Cerebellar cortex (tissue), 1 donor: ENCODE measurements at places on chromosomes 6 and 20.
A peak's percentile ranks its signal among the peaks of the same experiment; 100 is the strongest.

- DNase-seq, result no peak
Measured at GRCh38 chr20:11556410-11556809, 361.3 kb upstream of the BTBD3 start.

DNA sequence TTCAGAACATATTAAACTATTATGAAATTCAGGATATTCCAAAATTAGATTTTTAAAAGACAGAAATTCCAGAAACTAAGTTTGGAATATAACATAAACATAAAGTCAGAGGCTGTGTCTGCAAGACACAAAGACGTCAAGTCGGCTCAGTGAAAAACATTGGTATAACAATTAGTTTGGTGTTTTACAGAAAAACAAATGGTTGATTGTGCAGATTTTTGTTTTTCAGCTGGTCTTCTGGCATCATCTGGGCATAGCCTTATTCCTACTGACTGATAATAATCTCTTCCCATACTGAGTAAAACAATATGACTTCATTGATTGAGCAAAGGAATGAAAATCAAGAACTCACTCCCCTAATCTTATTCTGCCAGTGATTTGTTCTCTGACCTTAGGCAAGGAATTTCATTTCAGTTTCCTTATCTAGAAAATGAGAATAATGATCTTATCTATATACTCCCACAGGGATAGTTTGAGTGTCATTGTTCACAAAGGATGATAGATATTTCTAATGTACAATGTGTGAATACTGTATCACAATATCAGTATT lies 84.3 kb downstream of the FRK start:
- DNase-seq, result no peak

- peak; percentile 37 for DNase-seq
Measured at GRCh38 chr6:79605968-79606764, 25.0 kb upstream of the SH3BGRL2 start.

DNA sequence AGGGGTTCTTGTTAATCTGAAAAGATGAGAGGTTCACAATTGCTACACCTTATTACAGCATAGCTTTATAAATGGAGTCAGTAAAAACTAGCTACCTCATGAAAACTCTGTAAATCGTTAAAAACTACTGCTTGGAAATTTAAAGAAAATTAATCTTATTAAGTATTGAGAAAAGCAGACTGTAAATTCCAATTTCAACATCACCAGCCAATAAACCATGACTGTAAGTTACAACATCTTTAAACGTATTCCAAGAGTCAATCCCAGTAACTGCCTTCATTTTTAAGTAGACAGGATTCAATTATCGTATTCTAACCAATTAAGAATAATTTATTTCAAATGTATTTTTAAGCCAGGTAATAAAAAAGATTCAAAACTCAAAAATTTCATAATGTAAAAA lies 70.3 kb downstream of the ATG5 start:
- no peak for DNase-seq

- DNase-seq, result peak; percentile 90
Measured at GRCh38 chr20:36145877-36146707, 8.4 kb upstream of the EPB41L1 start.

- DNase-seq, result no peak
Measured at GRCh38 chr6:39409889-39410288, 87.4 kb upstream of the KCNK16 start.

GRCh38 chr6:107629548-107630129 lies 139.7 kb downstream of the SOBP start:
- DNase-seq, result no peak

- DNase-seq, result no peak
Measured at GRCh38 chr6:36666287-36666686, 12.2 kb upstream of the CDKN1A start.

DNA sequence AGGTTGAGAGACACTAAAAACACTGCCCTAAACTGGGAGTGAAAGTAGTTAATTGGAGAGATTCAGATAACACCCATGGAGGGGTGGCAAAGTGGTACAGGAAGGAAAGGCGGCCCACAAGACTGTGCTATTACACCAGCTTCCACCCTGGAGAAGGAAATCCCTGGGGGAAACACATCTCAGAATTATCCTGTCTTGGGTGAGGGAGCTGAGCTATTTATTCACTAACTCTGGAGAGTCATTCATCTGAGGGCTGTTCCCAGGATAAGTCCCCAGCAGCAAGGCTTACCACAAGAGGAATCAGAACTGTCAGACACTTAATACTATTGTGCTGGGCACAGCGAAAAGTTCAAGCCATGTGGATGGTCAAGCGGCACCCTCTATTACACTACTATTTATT lies 9.9 kb downstream of the TBCC start:
- DNase-seq, result no peak

DNA sequence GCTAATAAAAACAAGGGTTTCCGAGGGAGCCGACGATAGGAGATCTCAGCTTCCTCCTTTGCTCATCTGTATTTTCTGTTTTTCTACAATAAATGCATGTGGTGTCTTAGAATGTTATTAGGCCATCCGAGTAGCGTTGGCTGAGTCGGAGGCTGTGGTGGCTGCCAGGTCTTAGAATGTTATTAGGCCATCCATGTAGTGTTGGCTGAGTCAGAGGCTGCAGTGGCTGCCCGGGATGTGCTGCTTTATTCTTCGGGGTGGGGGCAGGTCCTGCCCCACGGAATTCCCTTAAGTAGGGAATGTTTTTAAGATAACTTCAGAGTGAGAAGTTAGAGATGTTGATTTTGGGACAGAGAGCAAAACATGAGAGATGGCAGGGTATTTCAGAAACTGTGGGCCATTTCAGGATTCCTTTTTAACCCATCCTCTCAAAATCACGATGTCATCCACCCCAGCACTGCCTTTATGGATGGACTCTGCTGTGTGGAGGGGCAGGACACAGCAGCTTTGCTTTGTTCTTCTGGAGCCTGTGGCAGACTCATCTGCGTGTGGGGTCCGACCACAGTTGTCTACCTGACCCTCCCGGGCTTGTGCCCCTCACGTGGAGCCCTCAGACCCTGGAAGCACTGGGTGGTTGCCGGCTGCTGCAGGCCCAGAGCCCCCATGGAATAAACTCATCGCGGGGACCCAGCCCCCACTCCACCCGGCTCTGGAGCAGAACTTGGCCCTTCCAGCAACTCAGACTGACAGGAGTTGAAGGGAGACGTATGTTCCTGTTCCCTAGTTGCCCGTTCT lies 20.4 kb downstream of the OSBPL2 start:
- DNase-seq, result peak; percentile 80

DNA sequence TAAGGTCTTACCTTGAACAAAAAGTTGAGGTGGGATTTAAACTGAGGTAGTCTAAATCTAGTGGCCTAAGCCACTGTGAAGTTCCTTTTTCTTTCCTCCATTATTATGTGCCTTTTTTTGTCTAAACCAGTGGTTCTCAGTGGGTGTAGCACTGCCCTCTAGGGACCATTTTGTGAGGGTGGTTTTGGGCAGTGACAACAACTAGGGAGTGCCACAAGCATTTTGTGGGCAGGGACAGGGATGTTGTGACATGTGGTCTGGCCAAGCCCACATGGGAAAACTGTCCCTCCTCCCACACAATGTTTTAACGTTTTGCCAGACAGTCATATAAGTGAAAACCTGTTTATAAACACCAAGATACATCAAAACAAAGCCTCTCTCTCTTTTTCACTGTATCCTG lies 899.4 kb upstream of the FLRT3 start:
- DNase-seq, result no peak

DNA sequence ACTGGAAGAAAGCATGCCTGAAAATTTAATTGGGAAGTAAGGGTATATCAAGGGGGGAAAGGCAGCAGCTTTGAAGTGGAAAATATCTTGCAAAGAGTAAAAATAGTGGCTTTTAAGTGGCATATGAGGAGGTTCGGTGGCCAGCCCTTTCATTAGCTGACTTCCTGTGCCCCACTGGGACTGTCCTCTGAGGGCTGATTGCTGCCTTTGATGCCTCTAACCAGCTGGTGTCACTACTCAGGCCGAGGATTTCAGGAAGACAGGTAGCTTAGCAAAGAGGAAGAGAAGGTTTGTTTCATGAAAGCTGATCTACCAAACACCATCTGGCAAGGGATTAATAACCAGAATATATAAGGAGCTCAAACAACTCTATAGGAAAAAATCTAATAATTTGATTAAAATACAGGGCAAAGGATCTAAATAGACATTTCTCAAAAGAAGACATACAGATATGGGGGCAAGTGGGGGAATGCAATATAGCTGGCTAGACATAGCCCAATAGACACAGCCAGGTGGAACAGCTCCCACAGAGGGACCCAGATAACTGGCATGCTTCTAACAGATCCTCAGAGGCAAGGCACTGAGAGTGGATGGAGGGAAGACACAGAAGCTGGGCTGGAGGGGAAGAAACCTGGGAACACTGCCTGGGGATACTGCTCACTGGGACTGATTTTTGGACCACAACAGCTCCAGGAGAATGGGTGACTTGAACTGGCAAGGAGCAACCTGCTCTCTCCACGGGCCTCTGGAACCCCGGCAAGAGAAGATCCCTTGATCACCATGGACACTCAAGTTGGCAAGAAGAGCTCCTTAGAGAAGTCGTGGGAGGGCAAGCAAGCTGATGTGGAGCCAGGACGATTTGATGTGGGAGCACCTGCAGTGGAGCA lies 33.2 kb downstream of the CCN2 start:
- no peak for DNase-seq

DNA sequence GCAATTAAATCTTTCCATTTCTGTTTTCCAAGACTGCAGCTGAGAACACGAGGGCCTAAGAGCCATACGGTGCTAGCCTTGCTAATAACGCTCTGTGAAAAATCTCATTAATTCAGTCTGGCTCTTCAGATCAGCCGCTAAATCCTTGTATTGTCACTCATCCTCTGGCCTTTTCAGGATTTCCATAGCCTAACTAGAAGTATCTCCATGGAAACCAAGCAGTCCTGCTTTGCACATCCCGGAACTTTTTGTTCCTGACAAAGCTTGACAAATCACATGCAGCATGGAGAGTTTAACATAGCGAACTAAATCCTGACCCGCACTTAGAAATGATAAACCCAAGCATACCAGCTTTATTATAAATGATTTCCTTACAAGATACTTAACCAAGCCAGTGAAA lies 383.7 kb downstream of the CD83 start:
- DNase-seq, result no peak

GRCh38 chr6:90098001-90098531 lies 198.6 kb downstream of the BACH2 start:
- no peak for DNase-seq

DNA sequence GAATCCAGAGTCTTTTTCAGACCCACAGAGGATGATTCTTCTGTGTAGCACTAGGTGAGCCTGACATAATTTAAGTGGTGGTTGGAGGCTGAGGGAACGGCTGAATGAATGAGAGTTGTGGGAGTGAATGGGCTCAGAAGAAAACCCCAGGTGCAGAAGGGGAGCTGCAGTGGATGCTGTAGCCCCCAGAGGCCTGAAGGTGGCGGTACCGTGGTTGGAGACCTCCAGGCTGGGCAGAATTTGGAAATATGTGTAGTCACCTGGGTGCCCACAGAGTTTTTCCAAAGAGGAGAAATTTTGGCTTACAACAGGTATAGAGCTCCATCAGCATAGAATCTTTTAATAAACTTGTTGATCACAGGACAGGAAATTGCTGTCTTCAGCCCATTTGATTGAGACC lies 6.5 kb upstream of the RAET1G start:
- DNase-seq, result no peak

DNA sequence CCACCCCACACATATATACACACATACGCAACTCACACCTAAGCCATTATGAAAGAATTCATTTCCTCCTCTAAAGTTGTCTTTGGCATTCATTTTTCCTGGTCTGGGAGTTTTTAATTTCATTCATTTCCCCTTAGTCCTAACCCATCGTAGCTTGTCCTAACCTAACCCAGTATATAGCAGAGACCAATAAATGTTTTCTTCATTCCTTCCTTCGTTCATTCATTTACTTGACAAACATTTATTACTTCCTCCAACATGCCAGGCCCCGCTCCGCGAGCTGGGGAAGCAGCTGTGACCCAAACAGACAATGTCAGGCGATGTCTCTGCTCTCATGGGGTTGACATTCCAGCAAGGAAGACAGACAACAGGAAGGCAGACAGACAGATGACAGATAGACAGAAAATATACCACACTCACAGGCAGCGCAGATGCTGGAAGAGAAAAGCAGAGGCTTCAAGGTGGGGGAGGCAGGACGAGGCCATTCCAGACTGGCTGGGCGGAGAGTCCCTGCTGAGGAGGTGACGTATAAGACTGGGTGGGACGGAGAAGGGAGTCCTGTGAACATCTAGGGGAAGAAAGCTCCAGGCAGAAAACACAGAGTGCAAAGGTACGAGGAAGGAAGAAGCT lies 33.7 kb upstream of the SIRPA start:
- DNase-seq, result no peak

DNA sequence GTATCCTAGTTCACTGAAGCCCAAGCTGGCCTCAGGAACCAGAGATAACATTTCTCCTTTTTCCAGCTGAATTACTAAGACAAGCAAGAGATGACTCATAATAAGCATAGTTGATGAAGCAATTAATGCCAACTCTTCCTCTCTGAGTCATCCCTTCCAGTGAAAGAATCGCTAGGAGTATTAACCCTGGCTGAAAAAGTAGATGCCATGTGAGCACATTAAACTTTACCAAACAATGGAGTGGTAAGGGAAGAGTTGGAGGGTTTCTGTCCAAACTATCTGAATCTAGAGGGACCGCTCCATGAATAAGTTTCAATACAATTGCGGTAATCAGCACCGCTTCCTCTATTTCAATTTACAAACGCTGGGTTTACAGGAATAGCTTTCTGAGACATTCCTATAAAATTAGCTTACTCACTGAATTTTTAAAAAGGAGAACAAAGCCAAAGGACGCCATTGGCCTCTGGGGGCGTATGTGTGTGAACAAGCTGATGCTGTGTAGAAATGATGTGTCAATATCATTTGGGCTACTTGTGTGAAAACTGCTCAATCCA lies 48.3 kb downstream of the ATXN1 start:
- peak; percentile 31 for DNase-seq

DNA sequence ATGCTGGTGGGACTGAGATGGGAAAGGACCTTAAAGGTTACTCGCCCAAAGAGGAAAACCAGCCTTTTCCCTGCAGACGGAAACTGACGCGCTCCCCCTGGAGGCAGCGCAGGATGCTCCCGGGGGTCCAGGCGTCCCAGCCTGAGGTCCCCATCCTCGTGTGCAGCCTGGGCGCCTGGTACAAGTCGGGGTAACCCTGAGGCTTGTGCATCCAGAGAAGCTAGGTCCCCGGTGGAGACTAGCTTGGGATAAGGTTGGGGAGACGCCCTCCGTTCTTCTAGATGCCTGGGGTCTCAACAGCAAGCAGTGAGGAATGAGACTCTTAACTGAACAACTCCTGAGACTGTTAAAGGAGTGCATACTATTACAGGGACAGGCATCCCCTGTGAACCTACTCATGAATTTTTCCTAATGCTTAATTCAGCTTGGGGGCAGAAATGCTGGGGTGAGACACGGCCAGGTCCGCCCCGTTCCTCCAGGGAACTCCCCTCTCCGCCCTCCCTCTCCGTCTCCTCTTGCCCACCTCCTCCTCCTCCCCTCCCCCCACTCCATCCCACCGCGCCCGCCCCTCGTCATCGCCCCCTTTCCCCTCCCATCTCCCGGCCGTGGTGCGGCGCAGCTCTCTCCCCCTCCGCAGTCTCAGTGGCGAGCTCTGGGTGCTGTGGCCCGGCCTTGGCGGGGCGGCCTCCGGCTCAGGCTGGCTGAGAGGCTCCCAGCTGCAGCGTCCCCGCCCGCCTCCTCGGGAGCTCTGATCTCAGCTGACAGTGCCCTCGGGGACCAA lies at the start of gene PRSS35:
Gene PRSS35, plus strand, starts transcription at position 634 of the 781 bp plus-strand sequence. CDS start 10,908 bp downstream, outside the sequence.
- peak; percentile 24 for DNase-seq

GRCh38 chr6:87384038-87384437 lies 23.7 kb upstream of the CFAP206 start:
- no peak for DNase-seq
